ENCODE measurements at places on chromosomes 2 and 18.

- no peak overlapping the region for H3K27ac ChIP-seq
- H3K4me3 ChIP-seq, result no peak overlapping the region
- H3K4me1 ChIP-seq, result no peaks in the 10 kb centered on the region
Observed at GRCh38 chr18:40812981-40813515, 1142.0 kb upstream of the PIK3C3 start.

- H3K36me3 ChIP-seq, result no peaks in the 10 kb centered on the region
- no peaks in the 10 kb centered on the region for H3K4me1 ChIP-seq
- DNase-seq, result no peak
- H3K27me3 ChIP-seq, result peaks cover 18% of the 10 kb centered on the region
Observed at GRCh38 chr2:70643715-70644114, 90.1 kb upstream of the TGFA start.

DNA sequence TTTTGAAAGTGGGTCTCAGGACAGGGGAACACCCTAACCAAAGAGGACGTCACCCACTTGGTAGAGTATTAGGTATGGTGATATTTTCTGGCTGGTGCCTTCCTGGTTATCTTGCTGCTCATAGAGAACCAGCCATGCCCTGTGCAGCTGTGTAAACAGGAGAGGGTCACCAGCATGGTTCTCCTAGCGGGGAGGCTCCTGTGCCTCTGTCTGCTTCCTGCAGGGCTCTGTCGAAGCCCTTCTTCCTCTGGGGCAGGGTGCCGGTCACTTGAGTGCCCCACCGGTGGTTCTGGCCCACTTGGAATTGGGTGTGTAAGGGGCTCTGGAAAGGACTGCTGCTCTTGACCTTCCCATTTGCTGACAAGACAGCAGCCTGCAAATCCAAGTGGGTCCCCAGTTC, 131.6 kb upstream of the MSH6 start:
- no peaks in the 10 kb centered on the region for H3K27me3 ChIP-seq
- no peak overlapping the region for H3K27ac ChIP-seq
- no peaks in the 10 kb centered on the region for H3K36me3 ChIP-seq
- DNase-seq, result no peak
- H3K4me1 ChIP-seq, result peaks cover 13% of the 10 kb centered on the region

DNA sequence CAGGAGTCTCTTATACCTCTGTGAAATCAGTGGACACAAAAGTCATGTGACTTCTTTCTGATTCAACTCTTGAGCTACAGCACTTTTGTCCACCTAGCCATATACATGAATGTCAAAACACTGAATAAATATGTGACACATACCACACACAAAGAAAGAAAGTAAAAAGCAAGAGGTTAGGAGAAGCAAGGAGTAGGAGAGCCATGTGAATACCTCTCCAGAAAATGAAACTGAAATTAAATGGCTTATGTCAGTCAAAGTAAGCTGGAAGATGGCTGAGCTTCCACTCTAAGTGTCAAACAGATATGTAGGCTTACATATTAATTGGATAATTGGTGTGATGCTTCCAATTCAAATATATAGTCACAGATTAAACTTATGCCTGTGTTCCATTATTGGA, 1050.5 kb downstream of the BCL11A start:
- peaks cover 3% of the 10 kb centered on the region for H3K36me3 ChIP-seq
- H3K4me1 ChIP-seq, result peaks cover 18% of the 10 kb centered on the region
- H3K27ac ChIP-seq, result no peak overlapping the region

GRCh38 chr2:34004936-34005335, 405.8 kb upstream of the FAM98A start:
- peaks cover 2% of the 10 kb centered on the region for H3K27me3 ChIP-seq
- H3K36me3 ChIP-seq, result no peaks in the 10 kb centered on the region
- H3K4me3 ChIP-seq, result no peak overlapping the region
- no peak overlapping the region for H3K27ac ChIP-seq
- H3K4me1 ChIP-seq, result no peaks in the 10 kb centered on the region
- no peak for DNase-seq

DNA sequence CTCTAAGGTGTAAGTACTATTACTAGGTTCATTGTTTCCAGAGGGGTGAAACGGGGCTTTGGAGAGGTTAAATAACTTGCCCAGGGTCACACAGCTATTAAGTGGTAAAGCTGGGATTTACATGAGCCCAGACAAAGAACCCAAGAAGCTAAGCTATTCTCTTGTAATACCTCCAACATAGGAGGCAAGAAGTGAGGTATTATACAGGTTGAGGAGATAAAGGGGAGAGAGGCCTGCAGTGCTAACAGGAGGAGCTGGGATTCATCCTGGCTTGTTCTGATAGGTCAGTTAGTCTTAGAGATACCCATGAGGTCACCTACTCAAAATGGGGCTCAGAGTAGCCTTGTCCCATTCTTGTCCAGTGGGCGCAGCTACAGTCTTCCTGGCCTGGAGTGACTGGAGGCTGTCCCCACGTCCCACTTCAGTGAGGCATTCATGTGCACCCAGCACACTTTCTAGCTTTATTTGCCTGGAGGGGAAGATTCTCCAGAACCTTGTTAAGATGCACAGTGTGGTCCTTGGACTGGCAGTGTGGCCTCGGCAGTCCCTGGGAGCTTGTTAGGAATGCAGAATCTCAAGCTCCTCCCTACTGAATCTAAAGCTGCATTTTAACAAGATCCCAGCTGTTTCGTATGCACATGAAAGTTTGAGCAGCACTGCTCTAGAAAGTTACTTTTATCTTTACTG, 63.5 kb downstream of the MEIS1 start:
- H3K27me3 ChIP-seq, result no peaks in the 10 kb centered on the region
- peaks cover 30% of the 10 kb centered on the region for H3K36me3 ChIP-seq
- H3K4me3 ChIP-seq, result no peak overlapping the region
- DNase-seq, result no peak

DNA sequence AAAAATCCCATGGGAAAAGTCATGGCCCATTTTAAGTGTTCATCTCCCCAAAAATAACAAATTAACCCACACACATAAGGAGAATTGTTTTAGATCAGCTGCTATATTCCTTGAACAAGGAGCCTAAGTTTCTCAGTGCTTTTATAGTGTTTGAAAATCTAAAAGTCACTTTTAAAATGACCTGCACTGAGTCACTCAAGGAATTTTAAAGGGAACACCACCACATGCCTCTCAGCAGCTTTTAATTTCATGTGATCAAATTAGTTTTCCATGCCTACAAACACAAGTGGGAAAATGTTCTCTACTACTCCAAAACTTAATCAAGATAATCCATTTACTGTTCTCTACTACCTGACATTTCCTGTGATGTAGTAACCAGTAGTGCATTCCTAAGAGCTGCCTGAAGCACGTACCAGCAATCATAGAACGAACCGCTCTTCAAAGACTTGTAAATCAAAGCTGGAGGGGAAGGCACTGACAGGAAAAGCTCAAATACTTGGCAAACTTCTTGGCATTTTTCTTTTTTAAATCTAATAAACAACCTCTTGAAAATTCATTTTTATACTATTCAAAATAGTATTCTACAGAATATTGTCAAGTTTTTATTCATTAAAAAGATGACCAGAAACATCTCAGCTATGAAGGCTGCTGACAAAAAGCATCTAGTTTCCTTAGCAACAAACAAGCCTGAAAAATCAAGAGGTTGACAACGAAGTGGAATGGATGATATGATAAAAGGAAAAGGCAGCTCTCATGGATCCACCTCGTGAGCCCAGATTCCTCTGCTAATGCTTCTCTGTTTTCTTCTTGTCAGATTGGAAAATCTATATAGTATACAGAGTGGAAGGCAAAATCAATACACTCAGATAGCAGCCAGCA, 37.2 kb downstream of the LRPPRC start:
- H3K27me3 ChIP-seq, result no peaks in the 10 kb centered on the region
- peaks cover 44% of the 10 kb centered on the region for H3K36me3 ChIP-seq
- H3K4me1 ChIP-seq, result peaks cover 8% of the 10 kb centered on the region
- no peak overlapping the region for H3K4me3 ChIP-seq
- no peak for DNase-seq

GRCh38 chr2:65231892-65232477, 4.4 kb downstream of the ACTR2 start:
- H3K36me3 ChIP-seq, result peaks cover 2% of the 10 kb centered on the region
- no peak for DNase-seq
- H3K4me3 ChIP-seq, result no peak overlapping the region
- H3K27ac ChIP-seq, result peak overlapping the region; percentile 26

- no peak for DNase-seq
- no peaks in the 10 kb centered on the region for H3K36me3 ChIP-seq
- H3K4me3 ChIP-seq, result no peak overlapping the region
- peaks cover 5% of the 10 kb centered on the region for H3K4me1 ChIP-seq
- no peak overlapping the region for H3K27ac ChIP-seq
- peaks cover 23% of the 10 kb centered on the region for H3K27me3 ChIP-seq
Observed at GRCh38 chr2:118939994-118940393, 2.0 kb upstream of the MARCO start.

DNA sequence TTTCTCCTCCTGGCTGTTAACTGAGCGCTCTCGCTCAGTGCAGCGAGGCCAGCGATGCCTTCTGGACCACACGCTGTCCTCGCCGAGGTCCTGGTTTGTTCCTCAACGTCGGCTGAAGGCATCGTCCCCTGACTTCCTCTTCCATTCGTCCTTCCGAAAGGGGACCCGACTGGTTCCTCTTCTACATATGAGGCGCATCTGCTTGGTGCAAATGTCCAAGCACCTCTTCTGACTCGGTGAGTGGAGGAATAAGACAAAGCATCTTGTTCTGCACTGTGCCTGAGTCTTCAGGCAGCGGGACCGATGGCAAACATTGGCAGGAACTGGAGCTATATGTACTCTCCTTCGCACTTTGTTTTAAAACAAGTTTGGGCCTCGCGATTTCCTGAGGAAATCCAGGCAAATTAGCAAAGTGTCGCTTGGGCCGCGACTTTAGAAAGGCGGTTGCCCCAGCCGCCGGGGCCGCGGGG, 621 bp upstream of the KCNS3 start:
- H3K27me3 ChIP-seq, result peaks cover 93% of the 10 kb centered on the region
- no peaks in the 10 kb centered on the region for H3K36me3 ChIP-seq
- H3K4me3 ChIP-seq, result peak overlapping the region; percentile 72
- peaks cover 14% of the 10 kb centered on the region for H3K4me1 ChIP-seq

DNA sequence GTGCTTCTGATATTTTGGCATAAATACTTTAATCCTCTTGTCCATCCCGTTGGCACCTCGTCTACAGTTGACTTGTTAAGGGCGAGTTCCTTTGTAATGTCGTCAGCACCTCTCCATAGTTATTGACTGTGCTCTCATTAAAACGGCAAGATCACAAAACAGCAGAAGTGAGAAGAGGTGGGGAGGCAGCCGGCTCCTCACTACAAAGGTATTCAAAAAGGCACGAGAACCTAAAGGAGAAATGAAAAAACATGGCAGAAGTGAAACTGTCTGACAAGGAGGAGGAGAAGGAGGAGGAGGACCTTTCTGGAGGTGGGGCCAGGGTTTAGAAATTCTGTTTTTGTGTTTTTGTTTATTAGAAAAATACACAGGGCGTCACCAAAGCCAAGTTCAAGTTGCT, 235.6 kb downstream of the BCL11A start:
- H3K36me3 ChIP-seq, result no peaks in the 10 kb centered on the region
- peaks cover 2% of the 10 kb centered on the region for H3K27me3 ChIP-seq
- peaks cover 16% of the 10 kb centered on the region for H3K4me1 ChIP-seq
- no peak overlapping the region for H3K4me3 ChIP-seq
- no peak overlapping the region for H3K27ac ChIP-seq
- no peak for DNase-seq

- peaks cover 11% of the 10 kb centered on the region for H3K27me3 ChIP-seq
- peak; percentile 59 for DNase-seq
- peak overlapping the region; percentile 96 for H3K27ac ChIP-seq
- H3K36me3 ChIP-seq, result no peaks in the 10 kb centered on the region
- H3K4me3 ChIP-seq, result peak overlapping the region; percentile 74
- H3K4me1 ChIP-seq, result peaks cover 23% of the 10 kb centered on the region
Observed at GRCh38 chr18:75638776-75639471, 211.4 kb upstream of the SMIM21 start.

DNA sequence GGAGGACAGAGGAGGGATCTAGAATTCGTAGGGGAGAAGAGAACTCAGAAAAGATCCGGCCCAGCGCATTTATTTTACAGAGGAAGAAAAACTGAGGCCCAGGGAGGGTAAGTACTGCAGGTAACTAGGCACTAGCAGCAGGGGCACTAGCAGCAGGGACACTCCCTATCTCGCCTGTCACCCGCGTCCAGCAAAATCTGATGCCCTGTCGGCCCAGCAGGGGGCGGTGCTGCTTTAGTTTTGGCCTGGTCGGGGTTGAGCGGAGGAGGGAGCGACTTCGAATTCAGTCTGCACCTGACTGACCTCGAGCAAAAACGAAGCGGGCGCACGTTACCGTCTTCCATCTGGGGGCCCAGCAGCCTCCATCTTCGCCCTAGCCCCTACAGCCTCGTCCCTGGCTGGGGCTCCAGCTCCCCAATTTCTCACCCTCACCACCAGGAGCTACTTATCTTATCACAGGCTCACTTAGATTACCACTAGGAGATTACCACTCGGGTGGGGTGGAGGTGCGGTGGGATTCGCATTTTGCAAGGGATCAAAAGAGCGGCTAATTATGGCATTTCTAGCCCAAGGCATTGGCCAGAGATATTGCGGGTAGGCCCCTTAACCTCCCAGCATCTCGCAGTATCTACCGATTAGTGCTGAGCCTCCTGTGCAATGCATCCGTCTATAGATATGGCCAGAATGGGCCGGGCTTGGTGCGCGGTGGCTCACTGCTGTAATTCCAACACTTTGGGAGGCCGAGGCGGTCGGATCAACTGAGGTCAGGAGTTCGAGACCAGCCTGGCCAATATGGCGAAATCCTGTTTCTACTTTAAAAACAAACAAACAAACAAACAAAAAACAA, 17.8 kb upstream of the CD8A start:
- DNase-seq, result peak; percentile 96
- H3K4me3 ChIP-seq, result peak overlapping the region; percentile 94
- peaks cover 8% of the 10 kb centered on the region for H3K4me1 ChIP-seq
- peaks cover 19% of the 10 kb centered on the region for H3K27me3 ChIP-seq

- no peak overlapping the region for H3K27ac ChIP-seq
- H3K36me3 ChIP-seq, result peaks cover 3% of the 10 kb centered on the region
- no peak overlapping the region for H3K4me3 ChIP-seq
- no peak for DNase-seq
- peaks cover 42% of the 10 kb centered on the region for H3K27me3 ChIP-seq
Observed at GRCh38 chr2:74558284-74559230, 4.0 kb downstream of the DOK1 start.

DNA sequence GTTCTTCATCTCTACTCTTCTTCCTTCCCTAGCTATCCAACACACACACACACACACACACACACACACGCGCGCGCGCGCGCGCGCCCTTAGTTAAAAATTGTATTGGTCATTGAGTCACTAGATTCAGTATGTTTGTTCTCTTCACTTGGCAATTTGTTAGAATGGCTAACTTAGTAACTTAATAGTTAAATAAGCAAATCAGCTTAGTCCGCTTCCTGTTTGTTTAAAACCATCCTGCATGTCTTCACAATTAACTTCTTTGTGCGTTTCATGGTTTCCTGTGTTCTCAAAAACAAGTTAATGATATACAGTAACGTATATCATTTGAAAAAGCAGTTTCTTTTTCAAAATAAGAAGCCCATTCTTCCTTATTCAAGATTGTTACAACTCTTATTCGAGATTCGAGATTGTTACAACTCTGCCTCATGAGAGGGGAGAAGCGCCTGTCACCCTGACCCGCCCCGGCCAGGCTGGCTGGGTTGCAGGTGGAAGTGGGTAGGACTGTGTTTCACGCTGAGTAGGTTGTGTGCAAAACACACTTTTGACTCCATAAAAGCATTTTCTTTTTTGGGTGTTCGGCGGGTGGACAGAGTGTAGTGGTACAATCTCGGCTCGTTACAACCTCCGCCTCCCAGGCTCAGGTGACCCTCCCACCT, 9.5 kb upstream of the CNNM3 start:
- DNase-seq, result no peak
- no peak overlapping the region for H3K27ac ChIP-seq
- no peaks in the 10 kb centered on the region for H3K4me1 ChIP-seq
